ENCODE measurements at places on chromosomes 12 and 14.

DNA sequence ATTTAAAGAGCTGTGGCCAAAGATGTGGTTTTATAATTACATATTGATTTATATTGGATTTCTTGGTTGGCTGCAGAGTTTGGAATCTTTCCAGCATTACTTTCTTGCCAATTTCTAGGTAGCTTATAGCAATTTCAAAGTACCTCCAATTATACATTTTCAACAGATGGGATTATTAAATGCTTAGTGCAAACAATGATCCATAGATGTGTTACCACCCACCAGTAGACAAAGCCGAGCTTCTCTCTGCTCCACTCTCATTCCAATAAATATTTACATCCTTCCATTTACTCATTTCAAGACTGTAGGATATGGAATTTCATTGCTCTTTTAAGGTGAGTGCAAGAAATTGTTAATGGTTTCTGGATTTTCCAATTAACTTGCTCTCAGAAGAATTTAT, 21.6 kb upstream of the TMCC3 start:
- no peak for DNase-seq

DNA sequence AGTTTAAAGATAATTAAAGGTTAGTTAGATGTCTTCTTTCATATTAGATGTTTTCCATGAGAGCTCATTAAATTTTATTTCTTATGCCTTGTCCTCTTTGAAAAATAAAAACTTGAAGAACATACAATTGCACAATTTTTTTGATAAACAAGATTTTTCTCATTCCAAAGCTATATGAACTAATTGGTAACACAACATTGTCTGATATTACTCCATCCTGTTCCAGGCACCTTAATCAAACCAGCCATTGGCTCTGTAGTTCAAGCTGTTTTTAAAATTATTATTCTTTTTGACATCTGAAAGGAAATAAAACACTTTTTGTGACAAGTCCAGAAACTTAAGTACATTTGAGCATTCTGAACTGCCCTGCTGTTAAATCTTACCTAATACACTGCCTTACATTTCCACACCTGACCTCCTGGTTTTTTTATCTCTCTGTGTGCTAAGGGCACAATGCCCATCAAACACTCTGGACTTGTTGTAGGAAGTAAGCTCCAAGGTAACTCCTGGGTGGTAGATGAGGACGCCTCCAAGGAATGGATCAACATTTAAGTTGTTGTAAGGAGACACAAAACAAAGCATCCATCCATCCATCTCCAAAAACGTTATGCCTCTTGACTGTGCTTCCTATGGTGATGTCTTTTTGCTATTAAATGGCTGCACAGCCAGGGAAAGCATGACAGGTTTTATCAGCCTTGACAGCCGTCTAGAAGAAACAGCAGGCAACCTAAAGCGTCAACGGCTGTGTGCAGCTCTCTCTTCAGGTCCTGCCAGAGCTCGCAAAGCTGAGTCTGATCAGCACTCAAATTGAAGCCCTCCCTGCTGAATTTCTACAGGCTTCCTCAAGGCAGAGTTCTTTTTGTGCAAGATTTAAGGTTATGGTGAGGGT, 449.9 kb upstream of the FLRT2 start:
- DNase-seq: peak; percentile 76

- DNase-seq: no peak
Observed at GRCh38 chr12:132236129-132236929, 92.1 kb downstream of the NOC4L start.

- peak; percentile 83 for DNase-seq
Observed at GRCh38 chr12:54993181-54993835, 8.7 kb upstream of the TESPA1 start.

- DNase-seq: no peak
Observed at GRCh38 chr14:100030452-100031153, 34.6 kb upstream of the EVL start.

GRCh38 chr14:46432516-46432915, 219.1 kb downstream of the RPL10L start:
- no peak for DNase-seq

- no peak for DNase-seq
Observed at GRCh38 chr14:69269381-69269780, 9.4 kb downstream of the GALNT16 start.

DNA sequence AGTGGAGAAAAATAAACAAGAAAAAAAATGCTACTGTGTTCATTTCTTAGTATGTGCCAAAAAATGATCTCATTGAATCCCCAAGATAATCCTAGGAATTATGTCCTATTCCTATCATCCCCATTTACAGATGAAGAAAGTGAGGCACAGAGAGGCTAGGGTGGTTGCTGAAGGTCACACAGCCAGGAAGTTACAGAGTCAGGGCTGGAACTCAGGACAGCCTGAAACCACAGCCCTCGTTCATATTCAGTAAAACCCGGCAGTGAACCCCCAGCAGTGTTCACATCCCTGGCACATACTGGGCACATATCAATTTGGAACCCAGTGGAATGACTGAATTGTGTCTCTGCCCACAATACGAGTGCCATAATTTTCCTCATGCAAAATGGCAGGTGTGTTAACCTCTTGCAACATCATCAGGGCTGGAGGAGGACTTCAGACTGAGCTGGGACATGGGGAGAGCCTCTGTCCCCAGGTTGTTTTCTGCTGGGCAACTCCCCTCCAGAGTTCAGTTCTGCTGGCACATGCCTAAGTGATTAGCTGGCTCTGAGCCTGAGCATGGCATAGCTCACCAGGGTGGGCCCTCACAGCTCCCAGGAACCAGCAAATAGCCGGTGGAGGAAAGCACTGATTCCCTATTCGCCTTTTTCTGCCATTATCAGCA, 2.0 kb upstream of the PPP1CC start:
- no peak for DNase-seq

All from OCI-M1 (cell line).